HCT116 (cell line): ENCODE measurements at places on chromosomes 2 and 18. TPM values are rescaled to one million over a fixed set of nuclear protein-coding genes. Genes with fewer than 3 reads are reported as not detected.

DNA sequence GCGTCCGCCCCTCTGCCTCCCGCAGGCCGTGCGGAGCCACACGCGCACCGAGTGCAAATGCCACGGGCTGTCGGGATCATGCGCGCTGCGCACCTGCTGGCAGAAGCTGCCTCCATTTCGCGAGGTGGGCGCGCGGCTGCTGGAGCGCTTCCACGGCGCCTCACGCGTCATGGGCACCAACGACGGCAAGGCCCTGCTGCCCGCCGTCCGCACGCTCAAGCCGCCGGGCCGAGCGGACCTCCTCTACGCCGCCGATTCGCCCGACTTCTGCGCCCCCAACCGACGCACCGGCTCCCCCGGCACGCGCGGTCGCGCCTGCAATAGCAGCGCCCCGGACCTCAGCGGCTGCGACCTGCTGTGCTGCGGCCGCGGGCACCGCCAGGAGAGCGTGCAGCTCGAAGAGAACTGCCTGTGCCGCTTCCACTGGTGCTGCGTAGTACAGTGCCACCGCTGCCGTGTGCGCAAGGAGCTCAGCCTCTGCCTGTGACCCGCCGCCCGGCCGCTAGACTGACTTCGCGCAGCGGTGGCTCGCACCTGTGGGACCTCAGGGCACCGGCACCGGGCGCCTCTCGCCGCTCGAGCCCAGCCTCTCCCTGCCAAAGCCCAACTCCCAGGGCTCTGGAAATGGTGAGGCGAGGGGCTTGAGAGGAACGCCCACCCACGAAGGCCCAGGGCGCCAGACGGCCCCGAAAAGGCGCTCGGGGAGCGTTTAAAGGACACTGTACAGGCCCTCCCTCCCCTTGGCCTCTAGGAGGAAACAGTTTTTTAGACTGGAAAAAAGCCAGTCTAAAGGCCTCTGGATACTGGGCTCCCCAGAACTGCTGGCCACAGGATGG, 7.1 kb upstream of the WNT10A start:
- DNase-seq: no peak

- DNase-seq: no peak
These were observed 159.8 kb upstream of the STK17B start for GRCh38 chr2:196331143-196331542.

GRCh38 chr2:21415234-21415633, 291.5 kb downstream of the TDRD15 start:
- no peak for DNase-seq

Gene PJVK
- total RNA-seq: 2.6 TPM

Gene MPP4
- total RNA-seq: 0.32 TPM

Gene DSG4
- 0.07 TPM for total RNA-seq

Gene ZAP70
- total RNA-seq: 0.91 TPM

Gene DSG1
- total RNA-seq: not detected
